ENCODE measurements at places on chromosomes 7 and 10. TPM values are rescaled to one million over a fixed set of nuclear protein-coding genes. Genes with fewer than 3 reads are reported as not detected.

The AGFG2 gene
- 10.1 TPM for total RNA-seq

The ZNF239 gene
- 8.3 TPM for total RNA-seq

The ERV3-1 gene
- 37.4 TPM for total RNA-seq

The PURB gene
- 10.1 TPM for total RNA-seq

The IFT22 gene
- 34.1 TPM for total RNA-seq

The LRRC17 gene
- total RNA-seq = 0.42 TPM

DNA sequence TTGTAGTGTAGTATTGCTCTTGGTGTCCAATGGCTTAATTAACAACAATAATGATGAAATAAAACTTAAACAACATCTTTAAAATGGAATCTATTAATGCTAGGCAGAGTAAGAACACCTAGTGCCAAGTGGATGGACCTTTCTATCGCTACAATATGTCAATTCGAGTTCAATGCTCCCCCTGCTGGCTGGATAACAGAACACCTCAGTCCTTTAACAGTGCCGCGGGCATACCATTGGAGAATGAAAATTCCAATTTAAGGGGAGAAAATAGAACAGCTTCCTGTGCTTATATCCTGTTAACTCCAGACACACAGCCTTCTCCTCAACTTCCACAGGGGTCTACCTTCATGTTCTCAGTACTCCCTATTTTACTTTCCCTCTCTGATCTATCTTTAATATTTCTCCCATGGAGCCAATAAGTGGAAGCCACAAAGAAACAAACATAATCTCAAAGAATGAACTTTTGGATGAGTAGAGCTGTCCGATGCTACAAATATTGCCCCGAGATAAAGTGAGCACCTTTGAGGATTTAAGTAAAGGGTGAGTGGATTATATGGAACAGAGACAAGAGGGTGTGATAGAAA, 41.4 kb downstream of the COL1A2 start:
- ATAC-seq = peak; percentile 92

GRCh38 chr7:121913947-121914675, 41.1 kb downstream of the PTPRZ1 start:
- peak; percentile 52 for ATAC-seq

- ATAC-seq = peak; percentile 39
Measured at GRCh38 chr10:17171141-17171641, 30.3 kb downstream of the TRDMT1 start.

DNA sequence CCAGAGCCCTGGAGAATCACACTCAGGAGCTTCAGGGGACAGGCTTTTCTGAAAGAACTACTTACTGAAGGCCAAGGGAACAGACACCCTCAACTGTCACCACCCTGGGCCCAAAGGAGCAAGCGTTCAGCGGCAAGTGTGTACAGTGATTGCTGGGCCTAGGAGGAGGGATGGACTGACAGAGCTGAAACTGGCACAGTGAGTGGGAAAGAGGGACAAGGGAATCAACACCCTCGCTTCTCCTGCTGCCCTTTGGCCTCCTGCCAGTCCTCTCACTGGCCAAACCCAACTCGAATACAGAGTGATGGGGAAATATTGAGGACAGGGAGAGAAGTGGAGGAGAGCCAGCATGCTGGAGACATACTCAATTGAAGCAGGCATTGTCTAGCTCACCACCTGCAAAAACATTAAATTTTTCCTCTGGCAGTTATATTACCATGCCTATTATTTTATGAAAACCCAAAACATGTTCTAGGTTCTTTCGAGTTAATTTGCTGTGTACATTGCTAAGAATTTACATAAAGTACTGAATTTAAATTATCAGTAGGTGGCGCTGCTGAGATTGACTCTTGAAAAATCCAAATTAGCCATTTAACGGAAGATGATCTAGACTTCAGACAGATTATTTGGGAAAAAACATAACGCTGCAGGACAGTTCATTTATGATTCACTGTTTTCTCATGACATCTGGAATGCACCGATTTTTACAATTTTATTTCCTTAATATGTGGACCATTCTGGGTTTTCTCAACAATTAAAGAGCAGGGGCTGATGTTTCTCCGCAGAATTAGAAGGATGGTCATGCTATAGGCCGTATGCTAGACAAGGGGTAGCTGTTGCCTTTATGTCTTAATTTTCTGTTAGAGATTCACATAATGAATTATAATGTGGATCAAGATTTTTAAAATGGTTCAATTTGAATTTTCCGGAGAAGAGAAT, 14.7 kb upstream of the TMEM236 start:
- ATAC-seq = no peak

DNA sequence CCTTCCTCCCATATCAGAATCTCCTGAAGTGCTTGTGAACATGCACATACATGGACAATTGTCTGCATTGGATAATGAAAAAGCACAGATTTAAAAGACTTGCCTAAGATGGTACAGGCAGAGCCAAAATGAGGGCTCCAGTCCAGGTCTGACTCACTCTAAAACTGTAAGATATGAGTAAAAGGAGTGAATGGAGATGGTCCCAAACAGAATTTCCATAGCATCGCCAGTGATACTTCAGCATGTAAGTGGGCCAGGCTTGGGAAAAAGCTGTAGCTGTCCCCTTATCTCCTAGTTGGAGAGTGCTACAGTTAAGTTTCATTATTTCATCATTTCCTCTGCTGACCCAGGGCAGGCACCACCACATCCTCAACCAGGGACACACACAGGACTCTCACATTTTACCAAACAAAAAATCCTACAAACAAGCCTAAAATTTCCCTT, 26.4 kb upstream of the IL6 start:
- ATAC-seq = no peak

DNA sequence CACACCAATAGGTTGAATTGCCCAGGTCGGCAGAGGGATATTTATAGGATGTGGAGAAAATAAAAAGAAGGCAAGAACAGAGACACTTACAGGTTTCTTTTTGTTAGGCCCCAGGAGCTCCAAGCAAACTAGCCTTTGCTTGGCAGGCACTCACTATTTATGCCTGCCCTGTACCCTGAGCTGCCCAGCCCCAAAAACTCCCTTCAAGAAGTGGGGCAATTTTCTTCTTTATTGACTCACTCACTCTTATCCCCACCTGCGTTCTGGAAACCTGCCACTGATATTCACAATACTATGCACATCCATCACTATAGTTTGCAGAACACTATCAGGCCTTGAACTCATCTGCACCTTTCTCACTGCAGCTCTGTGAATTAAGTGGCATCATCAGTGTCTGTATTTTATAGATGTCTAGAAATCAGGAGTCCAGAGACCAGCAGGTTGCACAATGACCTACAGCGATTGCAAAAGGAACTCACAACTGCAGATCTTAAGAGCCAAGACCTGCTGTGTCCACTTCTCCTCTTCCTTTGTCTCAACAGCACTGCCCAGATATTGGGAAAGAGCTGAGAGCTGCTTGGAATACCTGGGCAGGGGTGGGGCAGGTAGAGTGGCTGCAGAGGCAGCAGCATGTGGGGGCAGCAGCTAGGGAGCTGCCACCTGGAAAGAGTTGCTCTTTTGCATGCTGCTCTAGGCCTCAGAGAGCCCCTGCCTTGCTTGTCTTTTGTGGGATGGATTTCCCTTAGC, at the start of gene SFTPD:
TSS of gene SFTPD (minus strand) at position 130 of the 747 bp plus-strand sequence. CDS start 2,446 bp downstream, outside the sequence.
- no peak for ATAC-seq

GRCh38 chr7:152459724-152460251, 24.0 kb upstream of the KMT2C start:
- no peak for ATAC-seq

GRCh38 chr10:132407243-132407746, 10.3 kb downstream of the PWWP2B start:
- no peak for ATAC-seq

DNA sequence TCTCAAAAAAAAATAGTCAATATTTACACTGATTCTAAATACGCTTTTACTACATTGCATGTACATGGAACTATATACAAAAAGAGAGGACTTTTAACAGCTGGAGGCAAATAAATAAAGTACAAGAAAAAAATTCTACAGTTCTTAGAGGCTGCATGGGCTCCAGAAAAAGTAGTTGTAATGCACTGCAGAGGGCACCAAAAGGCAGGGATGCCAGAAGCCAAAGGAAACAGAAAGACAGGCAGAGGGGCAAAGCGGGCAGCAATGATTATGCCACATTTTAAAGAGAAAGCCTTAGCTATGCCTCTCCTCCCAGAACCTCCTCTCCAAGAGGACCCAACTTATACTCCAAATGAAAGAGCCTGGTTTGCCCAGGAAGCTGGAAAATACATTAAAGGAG, 11.6 kb upstream of the ADCK2 start:
- ATAC-seq = no peak

DNA sequence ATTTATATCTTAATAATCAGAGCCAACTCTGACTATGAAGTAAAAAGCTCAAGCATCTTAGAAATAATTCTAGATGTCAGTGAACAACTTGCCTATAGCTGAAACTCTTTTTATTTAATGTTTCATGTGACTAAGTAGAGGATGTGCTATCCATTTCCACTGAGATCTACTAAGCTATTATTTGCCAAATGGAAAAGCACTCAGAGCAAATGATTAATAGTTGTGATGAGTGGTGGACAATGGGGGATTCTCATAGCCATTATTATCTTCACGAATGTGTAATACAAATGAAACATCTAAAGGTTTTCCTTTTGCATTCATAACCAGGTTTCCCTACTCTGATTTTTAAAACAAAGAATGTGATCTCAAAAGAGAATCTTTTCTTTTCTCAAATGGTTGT, 126.6 kb upstream of the GNAI1 start:
- ATAC-seq = no peak

- no peak for ATAC-seq
Measured at GRCh38 chr10:47087667-47088066, 176.4 kb downstream of the PTPN20 start.

GRCh38 chr10:11017570-11018431, at the start of gene CELF2:
TSS of gene CELF2 (plus strand) at chr10:11017872. CDS start at chr10:11018090, 218 bp downstream.
- peak; percentile 85 for ATAC-seq

DNA sequence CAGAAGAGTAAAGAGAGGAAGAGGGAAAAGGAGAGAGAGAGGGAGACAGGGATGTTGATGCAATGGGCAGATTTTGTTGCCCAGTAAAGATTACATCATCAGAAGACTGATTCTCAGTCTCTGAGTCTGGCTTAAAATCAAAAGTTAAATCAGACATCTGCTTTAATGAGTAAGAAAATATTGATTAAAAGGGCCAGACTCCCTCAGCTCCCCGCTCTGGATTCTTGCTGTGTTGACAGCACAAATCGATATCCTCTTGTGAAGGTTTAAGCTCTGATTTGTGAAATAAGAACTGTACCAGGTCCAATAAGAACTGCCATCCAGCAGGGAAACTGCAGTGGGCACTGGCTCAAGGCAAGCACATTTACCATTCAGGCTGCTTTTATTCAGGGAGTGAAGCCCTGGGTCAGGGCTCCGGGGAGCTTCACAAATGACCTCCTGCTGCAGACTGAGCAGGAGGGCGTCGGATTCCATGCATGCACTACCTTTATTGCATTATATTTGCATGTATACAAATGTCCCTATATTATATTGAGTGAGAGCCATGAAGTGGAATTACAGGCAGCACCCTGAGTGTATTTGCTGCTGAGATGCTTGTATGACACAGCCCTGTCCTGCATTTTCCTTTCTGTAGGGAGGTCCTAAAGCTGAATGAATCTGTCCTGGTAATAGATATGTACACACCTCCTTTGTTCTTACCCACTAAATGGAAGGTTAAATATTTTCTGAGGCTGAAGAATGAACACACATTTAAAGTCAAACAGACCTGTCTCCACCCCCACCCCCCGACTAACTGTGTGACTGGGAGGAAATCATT, 401.5 kb downstream of the REEP3 start:
- ATAC-seq = peak; percentile 67

DNA sequence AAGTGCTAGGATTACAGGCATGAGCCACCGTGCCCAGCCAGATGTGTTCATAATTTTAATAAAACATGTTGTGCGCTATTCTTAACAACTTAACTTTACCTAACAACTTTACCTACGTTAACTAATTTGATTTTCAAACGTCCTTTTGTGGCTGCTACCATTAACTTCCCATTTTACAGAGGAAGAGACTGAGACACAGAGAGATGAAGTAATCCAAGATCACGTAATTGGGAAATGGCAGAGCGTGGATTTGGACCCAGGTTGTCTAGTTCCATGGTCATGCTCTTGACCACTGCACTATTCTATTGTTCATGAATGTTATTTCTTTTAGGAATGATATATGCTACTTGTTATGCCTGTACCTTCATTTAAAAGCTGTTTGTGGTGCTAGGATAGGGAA, 80.3 kb upstream of the MTPN start:
- ATAC-seq = no peak

DNA sequence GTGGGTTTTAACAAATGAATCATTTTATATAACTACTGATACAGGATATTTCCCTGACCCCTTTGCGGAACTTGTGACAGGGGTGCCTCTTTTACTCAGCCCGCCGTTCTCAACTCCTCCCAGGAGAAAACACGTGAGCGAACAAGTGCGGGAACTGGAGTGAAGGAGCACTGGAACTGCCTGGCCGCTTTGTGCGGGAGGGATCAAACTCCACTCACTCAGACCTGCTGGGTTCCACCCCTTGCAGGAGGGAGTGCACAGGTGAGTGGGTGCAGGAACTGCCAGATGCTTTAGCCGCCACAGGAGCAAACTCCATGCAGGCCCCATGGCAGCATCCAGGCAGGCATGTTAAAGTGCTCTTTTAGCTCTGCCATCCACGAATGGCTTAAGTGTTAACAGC, 513.4 kb upstream of the GRM3 start:
- no peak for ATAC-seq

GRCh38 chr10:30863516-30864210, 168.0 kb downstream of the ZNF438 start:
- ATAC-seq = no peak

DNA sequence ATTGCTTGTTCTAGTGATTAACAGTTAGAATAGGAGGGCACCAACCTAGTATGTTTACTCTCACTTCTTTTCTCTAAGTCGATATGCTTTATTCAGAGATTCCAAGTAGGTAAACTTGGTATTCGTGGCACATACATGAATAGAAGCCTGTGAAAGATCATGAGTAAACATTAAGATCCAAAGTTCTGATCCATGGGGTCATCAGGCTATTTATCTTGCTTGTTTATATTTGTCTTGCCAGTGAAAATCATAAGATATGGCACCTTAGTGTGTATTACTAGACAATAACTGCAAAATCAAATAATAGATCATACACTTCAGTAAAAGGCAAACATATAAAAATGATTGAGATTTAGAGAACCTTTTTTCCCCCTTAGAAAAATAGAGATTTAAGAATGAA, 56.5 kb upstream of the LHFPL3 start:
- ATAC-seq = no peak

GRCh38 chr7:98562381-98562823, 54.7 kb upstream of the NPTX2 start:
- ATAC-seq = no peak

DNA sequence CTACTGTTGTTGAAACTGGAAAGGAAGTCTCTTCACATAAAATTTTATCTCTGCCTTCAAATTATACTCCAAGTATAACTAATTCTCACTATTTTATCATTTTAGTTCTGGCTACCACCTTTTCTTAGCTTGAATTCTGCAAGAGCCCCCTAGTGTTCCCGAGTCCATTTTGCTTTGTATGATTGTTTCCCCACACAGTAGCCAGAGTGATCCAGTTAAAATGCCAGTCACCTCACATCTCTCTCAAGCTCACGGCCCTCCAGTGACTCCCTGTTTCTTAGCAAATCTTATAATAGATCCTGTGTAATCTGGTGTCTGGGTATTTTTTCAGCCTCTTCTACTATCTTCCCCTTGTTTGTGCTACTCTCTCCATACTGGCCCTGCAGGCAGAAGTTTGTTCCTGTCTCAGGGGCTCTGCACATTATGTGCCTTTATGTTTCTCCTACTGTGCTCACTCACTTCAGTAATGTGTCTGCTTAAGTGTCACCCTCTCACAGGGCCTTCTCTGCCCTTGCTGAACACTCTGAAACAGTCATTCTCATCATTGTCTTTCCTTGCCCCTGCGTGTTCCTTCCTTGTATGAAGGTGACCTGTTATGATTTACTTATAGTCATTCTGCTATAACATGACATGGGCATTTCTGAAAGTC, 8.9 kb downstream of the WAC start:
- peak; percentile 52 for ATAC-seq

GRCh38 chr7:153110606-153111005, 351.1 kb downstream of the ACTR3B start:
- ATAC-seq = no peak
